ENCODE measurements at places on chromosomes 1 and 21.

DNA sequence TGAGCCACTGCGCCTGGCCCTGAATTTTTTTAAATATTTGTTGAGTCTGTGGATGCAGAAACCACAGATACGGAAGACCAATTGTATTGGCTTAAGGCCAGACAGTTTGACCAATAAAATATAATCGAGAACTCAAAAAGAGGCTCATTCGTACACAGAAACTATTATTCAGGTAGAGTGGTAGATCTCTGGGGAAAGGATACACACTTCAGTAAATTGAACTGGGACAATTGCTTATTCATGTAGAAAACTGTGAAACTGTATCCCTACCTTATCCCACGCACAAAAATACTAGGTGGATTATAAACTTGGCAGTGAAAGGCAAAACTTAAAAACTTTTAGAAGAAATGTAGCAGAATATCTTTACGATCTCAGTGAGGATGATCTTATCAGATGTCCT is 25.0 kb upstream of the SHE start:
- DNase-seq: no peak

GRCh38 chr1:210662291-210663050 is 333.8 kb downstream of the HHAT start:
- DNase-seq: no peak

GRCh38 chr1:153968000-153968363 is 280 bp downstream of the CREB3L4 start:
- DNase-seq: no peak

- no peak for DNase-seq
These were observed 32.4 kb upstream of the CTTNBP2NL start for GRCh38 chr1:112363636-112364035.

GRCh38 chr1:109309347-109309746 is 2.5 kb upstream of the MYBPHL start:
- DNase-seq: no peak

DNA sequence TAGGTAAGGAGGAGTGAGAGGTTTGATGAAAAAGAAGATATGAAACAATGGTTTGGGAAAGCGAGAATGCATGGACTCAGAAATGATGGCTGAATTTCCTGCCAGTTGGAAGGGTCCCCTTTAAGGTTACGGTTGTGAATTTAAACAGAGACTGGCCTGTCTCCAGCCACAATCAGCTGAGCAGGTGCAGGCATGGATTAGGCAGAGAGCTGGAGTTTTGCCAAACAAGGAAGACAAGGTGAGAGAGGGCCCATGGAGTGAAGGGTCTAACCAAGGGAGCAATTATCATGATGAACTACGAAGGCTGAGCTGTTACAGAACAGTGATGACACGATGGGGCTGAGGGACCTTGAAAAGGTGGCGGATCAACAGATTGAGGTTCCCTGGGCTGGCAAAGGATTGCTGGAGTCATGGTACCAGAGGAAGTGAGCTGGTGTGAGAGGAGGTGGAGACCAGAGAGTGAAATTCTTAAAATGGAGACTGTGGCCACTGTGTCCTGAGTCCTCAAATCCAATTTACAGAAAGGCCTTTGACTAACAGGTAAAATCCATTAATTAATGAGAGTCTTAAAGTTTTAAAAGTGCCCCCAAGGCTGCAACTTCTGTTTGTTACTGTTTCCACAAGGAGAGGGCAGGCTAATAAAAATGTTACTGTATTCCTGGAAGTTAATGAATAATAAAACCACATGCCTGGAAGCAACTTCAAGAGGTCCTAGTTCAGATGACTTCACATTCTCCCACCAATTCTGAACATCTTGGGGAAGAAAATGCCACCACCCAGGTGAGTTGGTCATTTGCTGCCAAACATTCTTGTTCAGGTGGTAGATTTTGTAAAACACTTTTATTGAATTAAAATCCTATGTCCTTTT is 41.5 kb downstream of the LHX9 start:
- DNase-seq: no peak

- no peak for DNase-seq
These were observed 53.2 kb upstream of the UBE2U start for GRCh38 chr1:64150266-64150665.

- DNase-seq: peak; percentile 68
These were observed 22.9 kb downstream of the ADAM30 start for GRCh38 chr1:119873135-119874015.

- DNase-seq: peak; percentile 42
These were observed 273.4 kb upstream of the CACYBP start for GRCh38 chr1:174726167-174726879.

- DNase-seq: no peak
These were observed at the start of gene SYCP1 for GRCh38 chr1:114854693-114855320. TSS of gene SYCP1 (plus strand) at chr1:114854863. CDS start at chr1:114855465, 602 bp downstream.

DNA sequence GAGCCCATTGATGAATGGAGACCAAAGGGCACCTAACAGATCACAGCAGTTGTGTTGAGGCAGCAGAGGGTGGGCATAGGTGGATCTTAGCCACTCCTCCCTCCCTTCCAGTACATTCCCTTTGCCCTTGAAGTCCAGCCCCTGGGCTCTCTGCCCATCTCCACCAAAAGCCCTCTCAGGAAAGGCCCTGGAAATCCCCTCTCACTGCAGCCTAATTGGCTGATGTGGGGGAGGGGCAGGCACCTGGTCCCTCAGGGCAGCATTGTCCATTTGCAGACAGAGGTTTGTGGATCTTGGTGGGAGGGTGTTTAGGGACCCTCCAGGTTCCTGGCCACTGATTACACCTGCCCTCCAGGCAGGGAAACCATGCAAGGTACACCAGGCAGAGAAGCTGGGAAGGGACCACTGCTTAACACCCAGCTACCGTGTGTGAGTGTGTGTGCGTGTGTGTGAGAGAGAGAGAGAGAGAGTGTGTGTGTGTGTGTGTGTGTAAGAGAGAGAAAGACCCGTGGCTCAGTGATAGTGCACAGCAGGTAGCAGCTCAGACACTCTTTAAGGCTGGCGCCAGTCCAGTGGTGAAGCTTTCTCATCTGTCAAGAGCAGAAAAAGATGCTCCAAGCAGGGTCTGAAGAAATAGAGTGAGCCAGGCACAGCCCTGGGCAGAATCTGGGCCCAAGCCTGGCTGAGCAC is 71.1 kb downstream of the MATN1 start:
- no peak for DNase-seq

GRCh38 chr1:20658166-20658915 is 2.8 kb downstream of the DDOST start:
- no peak for DNase-seq

- no peak for DNase-seq
These were observed 71.0 kb downstream of the COLGALT2 start for GRCh38 chr1:183966487-183966886.

- DNase-seq: no peak
These were observed 94.9 kb downstream of the NAV1 start for GRCh38 chr1:201633811-201634210.

DNA sequence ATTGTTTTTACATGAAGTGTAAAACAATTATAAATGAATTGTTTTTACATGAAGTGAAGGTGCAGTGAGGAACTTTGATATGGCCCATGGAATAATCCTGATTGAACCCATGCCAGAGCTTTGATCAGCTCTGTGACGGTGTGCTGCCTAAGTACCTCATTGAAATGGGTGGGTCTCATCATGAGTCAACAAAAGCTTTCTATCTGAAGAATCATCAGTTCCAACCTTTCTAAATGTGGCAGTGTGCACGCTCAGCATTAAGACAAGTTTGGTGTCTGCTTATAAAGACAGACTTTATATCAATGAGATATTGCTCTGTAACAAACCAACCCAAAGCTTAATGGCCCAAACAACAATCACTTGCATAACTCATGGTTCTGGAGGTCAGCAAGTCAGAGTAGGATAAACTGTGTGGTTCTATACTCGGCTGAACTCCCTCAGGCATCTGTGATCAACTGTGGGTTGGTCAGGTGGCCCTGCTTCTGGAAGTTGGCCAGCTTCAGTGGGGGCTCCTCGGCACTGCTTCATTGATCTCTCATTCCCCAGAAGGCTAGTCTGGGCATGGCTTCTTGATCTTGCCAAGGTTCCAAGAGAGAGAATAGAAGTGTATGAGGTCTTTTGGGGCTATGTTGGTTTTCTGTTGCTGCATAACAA is 258.0 kb downstream of the LTN1 start:
- DNase-seq: no peak

DNA sequence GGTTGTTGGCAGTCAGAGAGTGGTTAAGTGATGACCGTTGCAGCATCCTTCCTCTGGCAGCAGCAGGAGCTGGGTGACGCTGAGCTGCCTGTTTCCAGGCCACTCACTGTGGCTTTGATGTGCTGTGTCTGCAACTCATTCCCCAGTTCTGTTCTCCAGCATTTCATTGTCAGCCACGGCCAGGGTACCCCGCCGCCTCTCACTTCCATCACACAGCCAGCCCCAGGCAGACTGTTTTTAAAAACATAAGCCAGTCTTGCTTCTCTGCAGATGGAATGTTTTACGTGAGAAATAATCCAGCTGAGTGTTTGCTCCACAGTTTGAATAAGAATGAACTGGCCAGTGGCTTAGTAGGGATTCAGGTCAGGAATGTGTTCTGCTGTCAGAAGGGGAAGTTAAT is 21.5 kb upstream of the ST6GALNAC3 start:
- no peak for DNase-seq

DNA sequence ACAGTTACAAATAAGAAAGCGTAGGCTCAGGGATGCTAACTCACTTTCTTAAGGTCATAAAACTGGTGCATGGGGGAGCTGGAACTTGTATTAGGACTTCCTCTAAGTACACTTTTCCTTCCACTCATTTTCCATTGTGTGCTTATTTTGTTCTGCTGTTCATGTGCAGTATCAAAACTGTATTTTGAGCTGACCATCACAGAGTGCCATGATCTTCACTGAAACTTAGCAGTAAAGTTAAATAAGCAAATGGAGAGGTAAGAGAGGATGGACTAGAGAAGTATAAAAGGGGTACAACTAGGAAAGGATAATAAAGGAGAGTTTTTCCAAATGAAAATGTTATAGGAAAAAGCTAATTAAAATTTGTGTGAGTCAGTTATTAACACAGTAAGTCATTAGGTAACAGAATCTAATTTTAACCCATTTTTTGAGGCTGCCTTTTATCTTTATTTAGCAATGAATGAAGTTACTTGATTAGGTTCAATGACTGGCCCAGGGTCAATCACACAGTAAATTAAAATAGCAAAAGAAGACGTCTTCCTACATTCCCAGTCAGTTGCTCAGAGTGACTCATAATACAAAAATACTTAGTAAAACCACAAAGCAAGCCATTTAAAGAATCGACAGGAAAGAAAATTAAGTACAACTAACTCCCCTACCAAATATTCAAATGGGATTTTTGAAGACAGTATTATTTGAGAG is 165.8 kb upstream of the C1orf105 start:
- peak; percentile 93 for DNase-seq

DNA sequence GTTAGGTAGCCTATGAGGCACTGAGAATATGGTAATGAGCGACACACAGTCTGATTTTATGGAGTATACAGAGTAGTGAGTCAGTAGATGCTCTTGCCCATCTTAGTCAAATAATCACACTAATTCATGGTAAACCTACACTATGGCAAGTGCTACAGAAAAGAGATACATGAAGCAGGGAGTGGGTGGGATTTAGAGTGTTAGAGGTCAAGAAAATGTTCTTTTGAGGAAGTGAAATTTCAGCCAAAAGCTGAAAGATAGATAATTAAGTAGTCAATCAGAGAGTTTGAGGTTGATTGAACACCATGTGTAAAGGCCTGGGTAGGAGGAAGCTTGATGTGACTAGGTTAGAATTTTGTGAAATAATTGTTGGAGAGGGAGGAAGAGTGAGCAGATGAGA is 14.7 kb downstream of the MDM4 start:
- DNase-seq: no peak

GRCh38 chr1:41891199-41891896 is 27.4 kb downstream of the HIVEP3 start:
- no peak for DNase-seq

All from HCEC 1CT (cell line).